ENCODE measurements at places on chromosomes 11 and 22. TPM values are rescaled to one million over a fixed set of nuclear protein-coding genes. Genes with fewer than 3 reads are reported as not detected.

Gene OTOG
- polyA plus RNA-seq: 0.24 TPM

Gene HTR3B
- 0.15 TPM for polyA plus RNA-seq

Gene OR5M3
- not detected for polyA plus RNA-seq

Gene LYVE1
- polyA plus RNA-seq: 194 TPM

Gene DUSP8
- polyA plus RNA-seq: 1.2 TPM

Gene SYT9
- polyA plus RNA-seq: 0.14 TPM

Gene ARHGAP32
- polyA plus RNA-seq: 11.2 TPM

Gene GPR137
- 30.9 TPM for polyA plus RNA-seq

Gene MAJIN
- not detected for polyA plus RNA-seq

Gene PNPLA5
- 0.05 TPM for polyA plus RNA-seq

Gene CD248
- 80.4 TPM for polyA plus RNA-seq

GRCh38 chr11:15484398-15484797, 369.7 kb downstream of the INSC start:
- DNase-seq: no peak

DNA sequence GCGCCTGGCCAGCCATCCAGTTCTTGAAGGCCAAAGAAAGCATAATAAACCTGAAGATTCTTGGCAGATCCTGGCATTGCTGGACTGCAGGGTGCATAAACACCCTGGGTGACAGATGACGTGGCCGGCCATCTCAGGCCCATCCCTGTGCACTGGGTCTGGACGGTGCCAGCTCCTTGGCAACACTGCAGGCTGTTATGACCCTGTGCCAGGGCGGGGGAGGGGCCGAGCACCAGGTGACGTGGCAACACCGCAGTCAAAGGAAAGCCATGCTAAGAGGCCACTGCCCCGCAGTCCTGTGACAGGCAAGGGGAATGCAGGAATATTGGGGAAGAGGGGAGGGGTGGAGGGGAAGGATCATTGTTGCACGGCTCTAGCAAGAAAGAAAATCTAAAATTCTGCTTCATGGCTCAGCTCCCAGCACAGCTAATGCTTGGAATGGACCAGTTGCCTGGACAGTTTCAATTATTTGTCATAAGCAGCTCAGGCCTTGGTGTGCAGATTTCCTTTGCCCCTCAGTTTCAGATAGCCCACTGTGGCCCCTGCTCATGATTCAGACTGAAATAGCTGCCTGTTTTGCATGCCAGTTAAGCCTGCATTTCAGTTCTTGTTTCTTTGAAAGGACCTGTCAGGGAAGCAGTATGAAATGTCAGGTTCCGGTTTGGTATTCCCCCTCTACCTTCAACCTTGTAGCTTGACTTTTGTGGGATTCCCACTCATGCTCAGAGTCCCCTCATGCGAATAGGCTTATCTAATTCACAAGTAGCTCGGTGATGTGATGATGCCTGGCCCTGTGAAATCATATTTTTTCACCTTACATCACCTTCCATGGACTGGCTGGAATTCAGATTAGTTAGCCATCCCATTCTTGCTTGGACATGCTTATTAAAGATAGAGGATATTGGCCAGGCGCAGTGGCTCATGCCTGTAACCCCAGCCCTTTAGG, 29.7 kb upstream of the DDX6 start:
- DNase-seq: peak; percentile 3

GRCh38 chr22:31081963-31082605, 966 bp downstream of the SMTN start:
- DNase-seq: no peak

DNA sequence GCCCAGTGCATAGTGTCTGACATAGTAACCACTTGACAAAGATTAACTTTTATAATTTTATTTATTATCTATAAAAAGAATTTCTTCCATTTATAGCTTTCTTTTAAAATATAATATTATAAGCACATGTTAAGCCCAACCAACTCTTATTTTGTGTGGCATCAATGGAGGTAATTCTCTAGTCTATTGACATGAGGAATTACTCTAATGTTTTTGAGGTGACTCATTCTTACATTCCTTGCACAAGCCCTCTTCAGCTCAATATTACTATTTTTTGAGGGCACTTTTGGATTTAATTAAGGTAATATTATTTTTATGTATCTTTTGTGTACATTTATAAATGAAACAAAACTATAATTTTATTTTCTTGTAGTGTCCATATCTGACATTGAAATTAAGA, 59.6 kb downstream of the AASDHPPT start:
- no peak for DNase-seq

- no peak for DNase-seq
Observed at GRCh38 chr11:71502026-71502425, 25.0 kb upstream of the KRTAP5-7 start.

GRCh38 chr11:62393061-62393611, 25.7 kb upstream of the SCGB1A1 start:
- no peak for DNase-seq

GRCh38 chr22:16957781-16958180, 50.2 kb downstream of the GAB4 start:
- DNase-seq: no peak

GRCh38 chr22:20787746-20788626, 14.1 kb downstream of the SERPIND1 start:
- DNase-seq: no peak

GRCh38 chr11:25065746-25066145, 568.9 kb downstream of the LUZP2 start:
- DNase-seq: no peak

- no peak for DNase-seq
Observed at GRCh38 chr11:69381681-69382130, 87.8 kb downstream of the MYEOV start.

- DNase-seq: no peak
Observed at GRCh38 chr11:100739666-100740065, 52.6 kb downstream of the ARHGAP42 start.

GRCh38 chr11:112025707-112026106, 499 bp downstream of the DLAT start:
- DNase-seq: no peak

DNA sequence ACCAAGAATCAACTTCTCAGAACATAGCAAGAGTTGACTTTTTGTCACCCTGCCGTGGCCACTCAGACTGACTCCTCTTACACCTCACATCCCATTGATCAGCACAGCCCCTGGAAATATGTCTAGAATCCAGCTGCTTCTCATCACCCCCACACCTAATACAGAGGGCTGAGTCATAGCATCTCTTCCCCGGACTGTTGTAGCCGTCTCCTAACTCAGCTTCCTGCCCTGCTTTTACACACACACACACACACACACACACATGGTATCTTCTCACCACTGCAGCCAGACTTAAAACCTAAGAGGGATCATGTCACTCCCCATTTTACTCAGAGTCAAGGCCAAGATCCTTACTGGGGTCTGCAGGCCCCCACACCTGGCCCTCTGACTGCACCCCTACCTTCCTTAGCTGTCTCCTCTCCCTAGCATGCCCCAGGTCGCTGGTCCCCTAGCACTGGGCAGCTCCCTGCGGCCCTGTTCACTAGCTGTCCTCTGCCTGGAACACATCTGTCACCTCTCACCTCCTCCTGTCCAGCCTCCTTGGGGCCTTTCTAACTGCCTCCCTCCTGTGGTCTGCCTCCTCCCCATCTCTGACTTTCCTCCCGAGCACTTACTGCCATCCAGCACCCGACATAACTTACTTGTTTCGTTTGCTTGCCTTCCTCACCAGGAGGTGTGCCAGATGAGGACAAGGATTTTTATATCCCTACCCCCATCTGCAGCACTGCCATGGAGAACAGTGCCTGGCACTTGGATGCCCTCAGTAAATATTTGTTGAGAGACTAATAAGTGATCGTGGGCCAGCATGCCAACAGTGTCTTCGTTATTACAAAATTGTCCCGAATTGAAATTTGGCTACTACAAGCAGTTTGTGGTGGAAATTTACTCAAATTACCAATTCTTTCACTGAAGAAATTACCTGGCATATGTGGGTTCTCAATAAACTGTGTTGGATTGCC, 61.9 kb downstream of the BMAL1 start:
- DNase-seq: peak; percentile 52

DNA sequence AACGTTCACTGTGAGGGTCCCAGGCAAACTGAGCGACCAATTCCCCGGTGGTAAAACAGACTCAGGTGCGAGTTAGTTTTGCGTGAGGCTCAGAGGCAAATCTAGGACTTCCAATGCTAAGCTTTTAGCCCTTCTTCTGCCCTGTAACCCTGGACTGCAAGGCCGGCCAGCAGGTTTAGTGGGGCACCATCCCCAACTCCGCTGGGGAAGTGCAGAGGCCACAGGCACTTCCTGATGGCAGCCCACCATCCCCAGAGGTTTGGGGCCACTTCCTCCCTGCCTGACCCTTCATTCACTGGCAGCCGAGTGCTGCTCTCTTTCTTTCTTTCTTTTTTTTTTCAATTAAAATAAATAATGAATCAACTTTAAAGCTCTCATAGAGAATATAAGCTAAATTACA, 124.6 kb upstream of the B3GAT1 start:
- no peak for DNase-seq

- DNase-seq: no peak
Observed at GRCh38 chr11:14044916-14045315, 82.4 kb downstream of the SPON1 start.

GRCh38 chr11:61347916-61348461, 13.7 kb downstream of the CYB561A3 start:
- no peak for DNase-seq

- no peak for DNase-seq
Observed at GRCh38 chr11:29324328-29324727, 692.5 kb downstream of the KCNA4 start.

GRCh38 chr22:43001271-43002201, 13.4 kb downstream of the PACSIN2 start:
- no peak for DNase-seq

- DNase-seq: no peak
Observed at GRCh38 chr11:57791321-57792059, 29.9 kb downstream of the CTNND1 start.

GRCh38 chr22:40401981-40402406, 31.6 kb downstream of the SGSM3 start:
- no peak for DNase-seq

DNA sequence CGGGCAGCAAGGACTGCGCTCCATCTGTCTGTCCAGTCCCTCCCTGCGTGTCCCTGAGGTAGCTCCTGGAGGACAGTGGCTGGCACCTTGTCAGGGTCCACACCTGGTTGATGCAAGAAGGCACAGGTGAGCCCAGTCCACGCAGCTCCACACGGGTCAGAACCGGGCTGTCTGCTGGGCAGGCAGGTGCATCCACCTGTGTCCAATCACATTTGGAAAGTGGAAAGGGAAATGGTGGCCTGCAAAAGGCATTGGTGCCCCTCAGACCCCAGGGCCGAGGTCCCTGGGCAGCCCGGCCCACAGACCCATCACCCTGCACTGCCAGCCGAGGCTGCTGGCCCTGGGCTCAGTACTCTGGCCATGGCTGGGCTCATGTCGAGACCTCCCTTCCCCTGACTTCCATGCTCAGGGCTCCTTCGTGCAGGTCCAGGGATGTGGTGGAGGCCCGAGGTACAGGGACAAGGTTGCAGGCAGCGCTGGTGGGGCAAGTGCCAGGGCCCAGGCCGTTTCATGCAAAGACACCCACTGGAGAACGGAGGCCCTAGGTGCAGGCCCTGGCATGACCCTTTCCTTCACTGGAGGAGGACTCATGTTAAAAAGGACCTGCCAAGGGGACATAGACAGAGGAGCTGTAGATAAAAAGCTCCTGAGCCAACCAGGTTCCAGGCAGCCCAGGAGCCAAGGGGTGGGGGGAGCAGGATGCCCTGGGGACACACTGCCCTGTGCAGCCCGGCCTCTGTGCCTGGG, 38.9 kb upstream of the TH start:
- DNase-seq: no peak

- no peak for DNase-seq
Observed at GRCh38 chr11:106986261-106986660, 32.0 kb downstream of the GUCY1A2 start.

GRCh38 chr11:29781268-29781667, 235.6 kb downstream of the KCNA4 start:
- DNase-seq: no peak

DNA sequence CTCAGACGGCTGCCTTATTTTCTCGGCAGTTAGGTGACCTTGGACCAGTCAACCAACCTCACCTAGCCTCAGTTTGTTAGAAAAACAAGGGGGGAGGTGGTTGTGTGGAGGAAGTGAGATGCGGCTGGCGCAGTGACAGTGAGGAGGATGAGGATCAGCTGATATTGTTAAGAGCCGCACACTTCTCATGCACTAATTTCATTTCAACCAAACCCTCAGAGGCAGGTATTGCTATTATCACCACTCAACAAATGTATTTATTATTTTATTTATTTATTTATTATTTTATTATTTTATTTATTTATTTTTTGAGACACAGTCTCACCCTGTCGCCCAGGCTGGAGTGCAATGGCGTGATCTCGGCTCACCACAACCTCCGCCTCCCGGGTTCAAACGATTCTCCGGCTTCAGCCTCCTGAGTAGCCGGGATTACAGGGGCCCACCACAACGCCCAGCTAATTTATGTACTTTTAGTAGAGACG, 2.1 kb downstream of the LGALS1 start:
- DNase-seq: no peak

- DNase-seq: no peak
Observed at GRCh38 chr11:30565027-30565426, 21.1 kb downstream of the MPPED2 start.

DNA sequence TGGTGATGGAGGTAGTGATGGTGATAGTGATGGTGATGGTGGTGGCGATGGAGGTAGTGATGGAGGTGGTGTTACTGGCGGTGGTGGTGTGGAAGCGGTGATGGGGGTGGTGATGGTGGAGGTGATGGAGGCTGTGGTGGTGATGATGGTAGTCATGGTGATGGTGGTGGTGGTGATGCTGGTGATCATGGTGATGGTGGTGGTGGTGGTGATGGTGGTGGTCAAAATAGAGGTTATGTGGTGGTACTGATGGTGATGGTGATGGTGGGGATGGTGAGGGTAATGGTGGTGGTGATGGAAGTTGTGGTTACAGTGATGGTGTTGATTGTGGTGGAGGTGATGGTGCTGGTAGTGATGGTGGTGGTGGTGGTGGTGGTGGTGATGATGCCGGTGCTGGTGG, 199.2 kb downstream of the IGLL1 start:
- no peak for DNase-seq

DNA sequence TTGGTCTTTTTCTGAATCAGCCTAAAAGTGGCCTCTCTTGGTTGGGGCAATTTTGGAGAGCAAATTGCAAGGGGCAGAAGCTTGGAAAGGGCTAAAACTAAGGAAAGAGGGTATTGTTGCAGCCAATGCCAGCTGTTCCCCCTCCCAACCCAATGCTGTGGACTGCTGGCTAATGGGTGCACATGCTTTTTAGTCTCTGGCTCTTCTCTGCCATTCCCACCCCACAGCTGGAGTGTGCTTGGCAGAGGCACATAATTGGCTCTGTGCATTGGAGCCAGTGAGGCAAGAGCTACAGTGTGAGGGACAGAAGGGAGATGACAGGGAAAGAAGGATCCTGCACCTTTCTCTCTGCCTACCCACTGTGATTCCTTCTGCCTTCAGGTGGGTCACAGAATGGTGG, 140.0 kb downstream of the NECTIN1 start:
- DNase-seq: no peak

GRCh38 chr11:12439615-12440014, 62.2 kb downstream of the PARVA start:
- no peak for DNase-seq
